Right renal cortex interstitium (tissue), 3 donors: ENCODE measurements at places on chromosomes 12 and 14.

GRCh38 chr12:92543359-92543758 lies 159.4 kb upstream of the PLEKHG7 start:
- DNase-seq = peak; percentile 62

- DNase-seq = no peak
Measured at GRCh38 chr12:9033265-9033887, 44.0 kb downstream of the KLRG1 start.

DNA sequence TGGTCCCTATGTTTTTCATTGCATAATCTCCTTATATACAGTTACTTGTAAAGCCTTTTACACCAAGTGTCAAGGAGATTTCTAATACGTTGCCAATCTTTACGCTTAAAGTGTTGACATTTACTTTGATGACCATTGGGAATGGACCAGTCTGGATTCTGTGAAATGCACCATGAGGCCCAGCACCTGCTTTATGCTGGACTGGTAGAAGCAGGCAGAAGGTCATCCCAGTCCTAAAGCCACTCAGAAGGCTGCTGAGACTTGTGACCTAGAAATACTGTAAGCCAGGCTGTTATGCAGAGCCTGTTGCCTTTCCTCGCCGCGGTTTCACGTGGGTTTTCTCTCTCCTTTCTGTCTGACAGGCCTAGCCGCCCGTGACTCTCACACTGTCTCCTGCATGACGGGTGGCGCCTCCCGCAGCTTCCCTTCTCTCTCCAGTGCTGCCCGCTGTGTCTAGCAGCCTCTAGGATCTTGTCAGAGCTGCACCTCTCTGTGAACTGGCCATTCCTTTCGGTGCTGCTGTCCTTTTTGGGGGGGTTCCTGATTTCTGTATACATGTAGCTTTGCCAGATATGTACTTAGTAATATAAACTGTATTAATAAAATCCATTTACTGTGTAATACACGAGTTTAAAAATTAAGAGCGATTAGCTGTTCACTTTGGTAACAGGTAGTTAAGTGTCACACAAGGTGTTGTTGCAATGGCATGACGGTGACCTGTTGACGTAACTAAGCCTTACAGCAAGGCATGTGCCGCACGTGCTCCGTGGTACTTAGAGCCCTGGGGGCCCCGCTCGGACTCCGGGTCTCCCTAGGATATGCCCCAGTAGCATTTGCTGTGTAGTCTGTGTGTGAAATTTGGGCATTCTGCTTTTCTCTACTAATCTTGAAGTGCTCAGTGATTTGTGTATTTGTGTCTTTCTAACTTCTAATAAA lies 29.7 kb downstream of the XRCC3 start:
- DNase-seq = no peak

- DNase-seq = no peak
Measured at GRCh38 chr14:36773136-36773540, 111.5 kb downstream of the PAX9 start.

- no peak for DNase-seq
Measured at GRCh38 chr14:79551523-79551922, 659.8 kb downstream of the DIO2 start.

GRCh38 chr12:42933461-42934081 lies 344.0 kb upstream of the PRICKLE1 start:
- no peak for DNase-seq

GRCh38 chr12:53056296-53056695 lies 6.4 kb downstream of the TNS2 start:
- no peak for DNase-seq

DNA sequence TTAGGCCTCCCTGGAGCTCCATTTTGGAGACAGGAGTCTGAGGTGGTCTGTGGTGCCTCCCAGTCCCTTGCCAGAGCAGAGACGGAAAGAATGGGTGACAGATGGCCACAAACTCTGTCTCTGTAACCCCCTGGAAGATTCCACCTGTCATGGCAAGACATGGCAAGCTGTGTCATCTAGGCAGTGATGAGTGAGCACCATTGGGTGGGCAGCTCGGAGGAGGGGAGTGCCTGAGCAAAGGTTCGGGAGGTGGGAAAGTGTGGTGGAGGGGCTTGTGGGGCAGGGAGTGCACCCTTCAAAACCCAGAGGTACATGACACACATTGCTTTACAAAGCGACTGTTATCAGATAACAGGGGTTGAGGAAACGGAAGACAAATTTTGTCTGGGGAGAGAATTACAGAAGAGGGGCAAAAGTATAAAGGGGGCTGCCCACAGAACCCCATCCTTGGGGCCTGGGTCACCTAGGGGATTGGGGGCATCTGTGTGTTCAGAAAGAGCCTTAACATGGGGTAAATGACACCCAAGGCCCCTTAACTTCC lies 3.5 kb downstream of the RIN3 start:
- DNase-seq = no peak

DNA sequence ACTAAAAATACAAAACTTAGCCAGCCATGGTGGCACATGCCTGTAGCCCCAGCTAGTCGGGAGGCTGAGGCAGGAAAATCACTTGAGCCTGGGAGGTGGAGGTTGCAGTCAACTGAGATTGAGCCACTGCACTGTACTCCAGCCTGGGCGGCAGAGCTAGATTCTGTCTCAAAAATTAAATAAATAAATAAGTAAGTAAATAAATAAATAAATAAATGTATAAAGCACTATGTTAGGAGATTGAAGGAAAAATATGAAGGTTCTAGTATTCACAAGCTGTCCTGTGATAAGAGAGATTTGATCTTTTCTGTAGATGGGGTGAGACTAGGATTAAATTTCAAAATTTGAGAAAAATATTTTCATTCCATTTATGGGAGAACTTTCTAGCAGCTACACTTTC lies 5.7 kb downstream of the DNAJC22 start:
- no peak for DNase-seq

GRCh38 chr12:24975425-24975824 lies 26.5 kb upstream of the BCAT1 start:
- no peak for DNase-seq

DNA sequence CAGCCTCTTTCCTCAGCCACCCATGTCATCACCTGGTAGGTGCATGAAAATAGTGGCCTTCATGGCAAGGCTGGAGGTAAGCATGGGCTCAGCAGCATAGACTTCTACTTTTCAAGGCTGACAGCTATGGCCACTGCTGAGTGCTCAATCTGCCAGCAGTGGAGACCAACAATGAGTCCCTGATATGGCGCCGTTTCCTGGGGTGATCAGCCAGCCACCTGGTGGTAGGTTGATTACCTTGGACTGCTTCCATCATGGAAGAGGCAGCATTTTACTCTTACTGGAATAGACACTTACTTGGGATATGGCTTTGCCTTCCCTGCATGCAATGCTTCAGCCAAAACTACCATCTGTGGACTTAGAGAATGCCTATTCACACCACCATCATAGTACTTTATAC lies 39.5 kb upstream of the USP44 start:
- DNase-seq = no peak

DNA sequence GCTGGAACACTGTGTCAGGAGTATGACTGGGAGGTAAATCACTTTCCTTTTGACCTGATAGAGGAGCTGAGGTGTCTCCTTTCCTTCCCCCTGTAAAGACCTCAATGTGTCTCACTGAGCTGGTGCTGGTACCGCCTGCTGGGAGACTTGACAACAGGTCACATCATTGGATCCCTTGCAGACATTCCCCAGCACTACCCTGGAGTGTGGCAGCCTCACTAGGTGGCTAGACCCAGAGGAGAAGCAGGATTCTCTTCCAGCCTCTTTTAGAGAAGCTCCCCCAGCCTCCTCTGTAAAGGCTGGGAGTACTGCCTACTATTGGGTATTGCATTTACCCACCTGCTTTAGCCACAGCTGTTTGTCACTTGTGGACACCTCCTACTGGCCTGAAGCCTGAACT lies 223.9 kb downstream of the ADGRD1 start:
- DNase-seq = no peak

- DNase-seq = no peak
Measured at GRCh38 chr12:46386877-46387629, 14.5 kb upstream of the SLC38A2 start.

GRCh38 chr12:31588976-31589375 lies 2.0 kb downstream of the DENND5B start:
- DNase-seq = no peak

DNA sequence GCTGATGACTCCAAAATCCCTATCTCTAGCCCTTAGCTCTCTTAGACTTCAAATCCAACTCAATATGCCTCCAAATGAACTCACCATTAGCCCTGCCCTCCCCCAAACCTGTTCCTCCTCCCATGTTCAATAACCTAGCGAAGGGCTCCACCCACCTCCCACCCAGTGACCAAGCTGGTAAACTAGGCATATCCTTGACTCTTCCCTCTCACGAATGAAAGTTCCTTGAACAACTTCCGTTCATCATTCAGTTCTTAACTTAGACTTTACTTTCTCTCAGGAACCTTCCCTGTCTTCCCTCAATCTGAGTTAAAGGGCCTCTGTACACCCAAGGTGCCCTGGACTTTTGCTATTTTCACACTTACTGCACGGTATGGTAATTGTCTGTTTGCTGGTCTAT lies 1.9 kb upstream of the KLHDC1 start:
- no peak for DNase-seq

DNA sequence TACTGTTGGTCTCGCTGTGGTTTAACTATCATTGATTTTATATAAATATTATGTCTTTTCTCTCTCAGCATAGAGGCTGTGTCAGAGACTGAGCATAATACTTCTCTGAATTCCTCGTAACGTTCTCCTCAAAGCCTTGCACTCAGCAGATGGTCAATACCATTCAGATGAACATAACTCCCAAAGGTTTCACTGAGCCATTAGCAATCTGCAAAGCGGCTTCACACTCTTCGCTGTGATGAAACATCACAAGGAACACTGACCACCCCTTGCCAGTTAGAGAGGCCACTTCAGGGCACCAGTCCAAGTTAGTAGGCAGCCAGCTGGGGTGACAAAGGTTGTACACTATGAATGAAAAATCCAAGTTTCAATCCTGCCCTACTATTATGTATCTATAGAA lies 30.1 kb upstream of the STON2 start:
- DNase-seq = no peak

DNA sequence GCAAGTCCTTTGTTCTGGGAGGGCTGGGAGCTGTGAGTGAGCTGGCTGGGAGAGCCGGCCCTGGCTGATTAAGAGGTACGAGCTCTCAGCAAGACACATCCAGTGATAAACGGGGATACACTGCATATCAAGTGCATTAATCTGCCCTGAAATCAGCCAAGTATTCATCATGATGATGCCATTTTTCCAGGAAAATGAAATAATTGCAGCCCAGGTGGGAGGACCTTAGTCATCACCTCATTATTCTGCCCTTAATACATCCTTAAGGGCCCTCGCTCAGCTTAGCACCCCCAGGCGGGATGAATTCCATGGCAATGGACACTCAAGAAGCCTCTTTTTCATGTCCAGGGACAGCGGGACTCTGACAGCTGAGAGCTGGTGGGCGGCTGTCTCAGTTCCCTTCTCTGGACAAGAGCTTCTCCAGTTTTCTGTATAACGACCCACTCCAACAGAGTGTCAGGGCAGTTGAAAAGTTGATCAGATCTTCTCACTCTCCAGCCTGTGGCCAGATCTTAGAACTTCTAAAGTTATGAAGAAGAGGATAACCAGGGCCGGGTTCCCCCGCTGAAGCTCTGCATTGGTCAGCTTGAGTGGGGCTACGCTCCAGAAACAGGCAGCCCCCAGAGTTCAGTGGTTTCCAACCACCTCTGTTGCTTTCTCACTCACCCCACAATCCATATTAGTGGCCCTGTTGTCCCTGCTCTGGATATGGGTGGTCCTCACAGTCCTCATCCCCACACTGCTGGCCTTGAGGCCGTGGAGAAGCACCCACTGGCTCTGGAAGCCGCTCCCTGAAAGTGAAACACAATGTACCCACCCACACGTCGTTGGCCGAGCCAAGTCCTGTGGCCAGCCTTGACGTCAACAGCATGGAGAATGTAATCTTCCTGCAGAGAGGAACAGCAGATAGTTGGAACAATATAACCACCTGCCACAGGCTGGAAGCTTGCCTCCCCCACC lies 306.2 kb upstream of the DIO3 start:
- DNase-seq = no peak

GRCh38 chr14:64544607-64545312 lies 4.2 kb downstream of the HSPA2 start:
- DNase-seq = no peak

DNA sequence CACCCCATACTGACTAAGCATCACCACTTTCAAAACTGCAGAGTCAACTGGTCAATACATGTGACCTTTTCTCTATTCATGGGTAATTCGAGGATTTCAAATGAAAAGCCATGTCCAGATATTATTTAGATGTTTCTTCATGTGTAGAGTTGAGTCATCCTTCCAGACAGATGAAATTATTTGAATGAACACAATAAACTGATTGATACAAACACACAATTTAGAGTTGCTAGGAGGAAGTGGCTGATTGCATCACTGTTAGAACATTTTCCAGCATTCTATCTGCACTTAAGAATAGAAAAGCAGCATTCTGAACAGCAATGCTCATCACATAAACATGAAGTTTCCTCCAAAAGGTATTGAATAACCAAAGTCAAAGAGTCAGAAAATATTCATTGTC lies 273.5 kb upstream of the SOX5 start:
- DNase-seq = no peak

DNA sequence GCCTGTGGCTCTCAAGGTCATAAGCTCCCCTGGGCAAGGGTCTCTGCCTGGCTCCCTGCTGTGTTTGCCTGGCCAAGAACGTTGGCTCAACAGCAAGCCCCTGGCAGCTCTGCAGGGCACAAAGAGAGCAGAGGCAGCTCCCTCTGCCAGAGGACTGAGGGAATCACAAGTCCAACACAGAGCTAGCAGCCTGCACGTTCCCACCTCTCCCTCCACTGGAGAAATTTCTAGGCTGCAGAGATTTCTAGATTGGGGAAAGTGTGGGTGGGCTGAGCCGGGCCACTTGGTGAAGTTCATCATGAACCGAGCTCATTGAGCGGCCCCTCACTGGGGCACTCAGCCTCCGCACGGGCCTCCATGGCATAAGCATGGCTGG lies 19.8 kb downstream of the ZFYVE21 start:
- no peak for DNase-seq

DNA sequence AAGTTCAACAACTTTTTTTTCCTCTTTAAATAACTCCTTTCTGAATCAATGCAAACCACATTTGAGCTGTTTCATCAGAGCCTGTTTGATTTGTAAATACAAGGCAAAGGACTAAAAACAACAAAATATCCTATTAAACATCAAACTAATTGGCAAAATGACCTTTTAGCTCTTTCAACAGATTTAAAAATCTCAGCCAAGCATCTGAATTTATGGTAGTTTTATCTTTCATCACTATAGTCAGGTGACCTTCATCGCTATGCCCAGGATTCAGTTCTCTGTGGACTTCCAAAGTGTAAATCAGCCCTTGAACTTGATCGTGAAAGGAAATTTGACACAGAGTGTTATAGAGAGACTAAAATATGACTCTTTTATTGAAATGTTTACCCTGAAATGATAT lies 1554.5 kb upstream of the FLRT2 start:
- DNase-seq = peak; percentile 26

- DNase-seq = no peak
Measured at GRCh38 chr12:30201301-30202160, 417.8 kb upstream of the TMTC1 start.

GRCh38 chr14:48973151-48973550 lies 613.0 kb downstream of the RPS29 start:
- no peak for DNase-seq
